ENCODE measurements at places on chromosomes 12 and 14. TPM values are rescaled to one million over a fixed set of nuclear protein-coding genes. Genes with fewer than 3 reads are reported as not detected.

Gene MANSC4
- not detected for total RNA-seq

DNA sequence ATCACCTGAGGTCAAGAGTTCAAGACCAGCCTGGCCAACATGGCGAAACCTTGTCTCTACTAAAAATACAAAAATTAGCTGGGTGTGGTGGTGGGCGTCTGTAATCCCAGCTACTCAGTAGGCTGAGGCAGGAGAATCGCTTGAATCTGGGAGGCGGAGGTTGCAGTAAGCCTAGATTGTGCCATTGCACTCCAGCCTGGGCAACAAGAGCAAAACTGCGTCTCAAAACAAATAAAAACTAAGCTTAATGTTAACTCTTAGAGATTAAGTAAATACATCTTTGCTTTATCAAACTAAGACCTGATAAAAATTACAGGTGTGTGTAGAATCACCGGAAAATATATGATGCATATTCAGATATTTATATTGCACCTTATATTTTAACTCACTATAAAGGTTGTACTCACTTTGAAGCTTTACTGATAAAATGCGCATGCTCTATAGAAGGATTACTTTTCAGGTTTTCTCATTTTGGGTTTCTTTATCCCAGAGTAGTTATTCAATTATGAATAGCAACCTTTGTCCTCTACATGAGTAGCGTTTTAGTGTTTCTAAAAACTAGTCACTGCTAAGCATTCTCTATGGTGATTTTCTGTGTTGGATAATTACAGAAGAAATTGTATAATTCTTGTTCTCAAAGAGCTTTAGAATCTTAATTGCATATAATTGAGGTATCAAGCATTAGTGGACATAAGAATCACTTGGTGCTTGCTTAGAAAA, 9.4 kb downstream of the ARID4A start:
- DNase-seq = no peak

- no peak for DNase-seq
Measured at GRCh38 chr14:99857551-99857950, 64.3 kb downstream of the EML1 start.

- DNase-seq = no peak
Measured at GRCh38 chr14:38224338-38224737, 16.6 kb downstream of the SSTR1 start.

DNA sequence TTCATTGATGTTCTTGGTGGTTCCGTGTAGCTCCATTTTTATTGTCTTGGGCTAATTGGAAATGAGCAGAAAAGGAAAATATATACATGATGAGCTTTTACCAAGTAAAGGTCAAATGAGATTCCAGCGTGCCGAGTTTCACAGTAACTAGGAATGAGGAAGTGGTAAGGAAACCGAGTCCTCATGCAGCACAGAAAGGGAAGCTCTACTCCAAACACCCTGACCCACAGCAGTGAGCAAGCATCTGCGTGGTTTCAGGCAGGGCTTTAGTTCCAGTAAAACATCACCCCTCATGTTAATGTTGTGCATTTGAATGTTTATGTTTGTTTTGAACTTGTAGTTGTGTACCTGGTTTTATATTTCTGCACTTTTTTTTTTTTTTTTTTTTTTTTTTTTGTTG, 208.0 kb downstream of the SLC41A2 start:
- peak; percentile 22 for DNase-seq

All from tongue (tissue), 3 donors.